ENCODE measurements at places on chromosomes 4 and X. TPM values are rescaled to one million over a fixed set of nuclear protein-coding genes. Genes with fewer than 3 reads are reported as not detected.

GRCh38 chrX:65740909-65741308 lies 73.5 kb downstream of the MSN start:
- no peak for DNase-seq

DNA sequence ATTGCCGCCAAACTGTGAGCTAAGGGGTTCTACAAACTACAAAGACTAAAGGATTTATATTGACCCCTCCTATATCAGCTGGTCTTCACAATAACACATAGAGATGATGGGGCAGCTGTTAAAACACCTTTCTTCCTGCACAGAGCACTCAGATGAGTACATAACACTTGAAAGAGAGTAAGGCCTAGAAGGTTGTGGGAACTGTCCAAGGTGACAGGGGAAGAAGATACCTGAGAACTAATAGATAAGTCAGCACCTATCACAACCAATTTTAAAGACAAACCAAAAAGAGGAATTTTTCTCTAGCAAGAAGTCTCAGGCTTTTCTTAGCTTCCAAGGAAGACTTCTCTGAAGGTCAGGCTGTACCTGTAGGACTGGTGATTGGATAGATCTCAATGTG lies 19.1 kb upstream of the CXCL6 start:
- no peak for DNase-seq

DNA sequence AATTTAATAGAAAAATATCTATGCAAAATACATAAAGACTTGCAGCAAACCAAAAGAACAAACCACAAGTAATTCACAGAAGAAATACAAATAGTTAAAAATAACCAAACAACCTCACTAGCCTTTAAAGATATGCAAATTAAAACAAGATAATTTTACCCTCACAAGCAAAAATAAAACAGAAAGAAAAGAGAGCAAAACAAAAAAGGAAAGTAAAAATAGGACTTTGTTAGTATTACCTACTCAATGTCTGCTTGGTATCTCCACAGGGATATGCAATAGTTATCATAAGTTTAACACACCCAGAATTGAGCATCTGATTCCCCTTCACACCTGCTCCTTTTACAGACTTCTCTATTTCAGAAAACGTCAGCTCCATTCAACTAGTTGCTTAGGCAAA lies 737.5 kb upstream of the MAGEB2 start:
- no peak for DNase-seq

Gene ZFP92
- not detected for total RNA-seq

Gene SORBS2
- total RNA-seq = 19.3 TPM

Gene SLC10A4
- not detected for total RNA-seq

GRCh38 chrX:55240788-55241340 lies 20.7 kb downstream of the PAGE5 start:
- no peak for DNase-seq

Gene HGFAC
- 0.28 TPM for total RNA-seq

Gene USP51
- total RNA-seq = 0.17 TPM

Gene GRPR
- total RNA-seq = not detected

GRCh38 chrX:146241902-146242301 lies 424.3 kb downstream of the SLITRK2 start:
- peak; percentile 75 for DNase-seq

GRCh38 chr4:153152501-153153338 lies 51.5 kb upstream of the TRIM2 start:
- DNase-seq = no peak

- DNase-seq = no peak
These were observed 130.2 kb downstream of the ELOVL6 start for GRCh38 chr4:110068248-110068647.

Gene MAGEA10
- total RNA-seq = not detected

DNA sequence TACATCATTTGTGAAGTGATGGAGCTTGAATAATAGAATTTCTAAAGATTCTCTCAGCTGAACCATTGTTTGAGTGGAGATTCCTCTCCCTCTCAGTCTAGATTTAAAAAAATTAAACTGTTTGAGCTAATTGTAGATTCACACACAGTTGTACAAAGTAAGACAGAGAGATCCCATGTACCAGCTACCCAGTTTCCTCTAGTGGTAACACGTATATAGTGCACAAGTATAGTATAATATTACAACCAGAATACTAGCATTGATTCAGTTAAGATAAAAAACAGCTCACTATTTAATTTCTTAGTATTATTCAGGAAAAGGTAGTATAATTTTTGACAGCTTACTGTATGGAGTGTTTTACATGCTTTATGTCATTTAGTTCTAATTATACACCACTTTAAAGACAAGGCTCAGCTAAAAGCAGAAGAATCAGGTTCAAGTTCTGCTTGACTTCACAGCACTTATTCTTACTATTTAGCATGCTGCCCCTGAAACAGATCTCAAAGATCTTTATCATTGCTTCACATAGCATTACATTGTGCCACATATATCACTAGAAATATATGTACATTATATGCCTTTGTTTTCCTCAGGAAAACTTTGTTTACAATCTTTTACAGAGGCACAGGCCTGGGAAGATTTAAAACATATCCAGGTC lies 136.1 kb downstream of the SNCA start:
- DNase-seq = no peak

- no peak for DNase-seq
These were observed 56.4 kb upstream of the CDKN2AIP start for GRCh38 chr4:183388021-183388420.

DNA sequence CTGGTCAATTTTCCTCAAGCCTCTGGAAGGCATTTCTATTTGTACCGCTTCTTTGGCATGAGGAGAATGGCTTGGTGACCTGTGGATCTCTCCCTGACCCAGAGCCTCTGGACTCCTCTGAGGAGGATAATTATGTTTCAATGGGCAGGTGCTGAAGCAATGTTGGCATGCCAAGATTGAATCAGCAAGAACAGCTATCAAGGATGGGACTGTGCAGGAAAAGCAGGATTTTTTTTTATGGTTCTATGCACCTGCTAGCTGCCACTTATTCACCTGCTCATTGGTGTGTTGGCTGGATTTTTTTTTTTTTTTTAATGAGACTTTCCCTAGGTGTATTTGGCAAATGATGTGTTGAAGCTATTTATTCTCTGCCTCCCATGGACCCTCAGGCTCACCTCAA lies 821.2 kb downstream of the RPA4 start:
- DNase-seq = no peak

Gene THAP9
- 3.6 TPM for total RNA-seq

DNA sequence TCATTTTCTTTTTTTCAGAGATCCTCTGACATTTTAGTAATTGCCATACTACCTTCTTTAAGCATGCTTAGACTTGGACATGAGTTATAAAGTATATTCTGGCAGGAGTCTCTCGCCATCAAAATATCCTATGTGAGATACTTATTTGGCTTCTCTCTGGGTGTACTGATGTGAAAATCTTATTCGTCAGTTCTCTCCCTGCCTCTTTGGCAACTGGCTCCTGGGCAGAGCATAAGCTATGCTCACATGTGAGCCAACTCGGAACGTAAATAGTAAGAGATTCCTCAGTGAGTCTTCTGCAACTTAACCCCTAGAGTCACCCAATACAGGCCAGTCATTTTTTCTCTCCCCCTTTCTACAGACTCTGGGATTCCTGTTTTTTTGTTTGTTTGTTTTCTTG lies 91.6 kb downstream of the MAGEB17 start:
- no peak for DNase-seq

DNA sequence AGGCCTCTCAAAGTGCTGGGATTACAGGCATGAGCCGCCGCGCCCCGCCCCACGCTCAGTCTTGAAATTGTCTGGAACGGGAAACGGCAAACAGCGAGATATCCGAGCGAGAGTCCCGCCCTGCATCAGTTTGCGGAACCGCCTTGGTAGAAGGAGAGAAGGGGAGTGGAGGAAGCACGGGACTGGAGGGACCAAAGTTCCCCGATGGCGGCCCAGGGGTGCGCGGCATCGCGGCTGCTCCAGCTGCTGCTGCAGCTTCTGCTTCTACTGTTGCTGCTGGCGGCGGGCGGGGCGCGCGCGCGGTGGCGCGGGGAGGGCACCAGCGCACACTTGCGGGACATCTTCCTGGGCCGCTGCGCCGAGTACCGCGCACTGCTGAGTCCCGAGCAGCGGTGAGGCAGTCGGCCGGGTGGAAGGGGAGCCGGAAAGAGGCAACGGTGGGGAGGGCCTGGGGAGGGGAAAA lies at the start of gene BST1:
TSS of gene BST1 (plus strand) at position 125 of the 463 bp plus-strand sequence. CDS start at position 205, 80 bp downstream.
- no peak for DNase-seq

DNA sequence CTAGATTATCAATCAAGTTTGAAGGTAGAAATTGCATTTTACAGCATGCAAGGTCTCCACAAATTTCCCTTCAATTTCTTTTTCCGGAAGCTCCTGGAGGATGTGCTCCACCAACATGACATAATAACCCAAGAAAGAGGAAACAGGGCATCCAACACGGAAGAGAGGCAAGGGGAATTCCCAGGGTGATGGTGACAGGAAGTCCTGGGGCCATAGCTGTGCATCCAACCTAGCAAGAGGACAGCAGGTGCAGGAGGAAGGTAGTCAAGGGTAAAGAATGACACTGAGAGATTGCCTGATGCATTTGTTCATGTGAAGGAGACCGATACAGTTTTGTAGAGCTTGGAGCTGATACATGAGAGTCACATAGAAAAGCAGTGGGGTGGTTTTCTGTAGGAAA lies 115.7 kb upstream of the LSM6 start:
- no peak for DNase-seq

GRCh38 chr4:105356194-105356593 lies 117.7 kb downstream of the PPA2 start:
- DNase-seq = no peak

DNA sequence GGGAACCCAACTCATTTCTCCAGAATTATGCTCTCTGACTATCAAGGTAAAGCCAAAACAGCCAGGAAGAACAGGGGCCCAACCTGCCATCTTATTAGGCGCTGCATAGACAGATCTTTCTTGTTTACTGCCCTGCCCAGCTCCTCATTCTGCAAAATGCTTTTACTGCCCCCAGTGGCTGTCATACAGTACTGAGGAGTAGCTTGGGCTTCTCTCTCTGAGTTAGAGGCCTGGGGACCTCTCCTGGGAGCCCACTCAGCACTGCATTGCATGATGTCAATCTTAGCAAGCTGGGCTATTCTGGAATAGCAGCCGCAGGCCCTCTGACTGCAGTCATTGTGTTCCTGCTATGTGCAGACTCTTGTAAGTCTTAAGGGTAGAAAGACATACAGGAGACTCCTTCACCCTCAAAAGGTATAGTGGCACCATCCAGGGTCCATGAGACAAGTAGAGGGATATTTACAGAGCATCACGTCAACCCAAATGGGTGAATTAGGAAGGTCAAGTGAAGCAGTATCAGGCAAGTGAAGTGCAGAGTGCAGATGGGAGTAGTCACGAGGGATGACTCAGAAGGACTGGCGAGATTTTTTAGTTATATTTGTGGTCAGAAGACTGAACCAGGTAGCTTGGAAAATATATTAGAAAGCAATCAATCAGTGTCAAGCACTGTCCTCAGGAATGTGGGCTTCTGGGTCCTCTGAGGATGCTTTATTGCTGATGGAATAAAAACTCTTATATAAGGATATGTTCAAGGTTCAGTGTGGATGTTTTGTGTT lies 294.1 kb upstream of the SFRP2 start:
- peak; percentile 30 for DNase-seq

- DNase-seq = peak; percentile 77
These were observed at the start of gene FOXO4 for GRCh38 chrX:71095555-71095980. FOXO4 (plus strand) TSS chrX:71095851; CDS start chrX:71096529, 678 bp downstream.

DNA sequence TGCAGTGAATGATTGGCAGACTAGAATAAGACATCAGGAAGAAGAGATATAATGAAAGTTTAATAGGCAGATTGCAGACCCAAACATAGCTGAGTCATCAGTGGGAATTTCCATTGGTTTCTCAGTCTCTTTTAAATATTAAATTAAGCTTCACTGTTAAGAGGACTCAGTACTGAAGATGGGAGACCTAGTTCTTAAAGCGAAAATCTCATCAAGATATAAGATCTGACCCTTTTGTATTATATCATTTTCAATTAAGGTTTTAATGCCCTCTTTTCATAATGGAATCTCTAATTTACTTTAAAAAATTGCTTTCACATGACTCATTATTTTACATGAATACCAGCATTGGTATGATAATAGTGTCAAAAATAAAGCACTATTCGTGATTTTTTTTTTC lies 168.9 kb upstream of the ATOH1 start:
- DNase-seq = peak; percentile 17

Gene ADH1C
- total RNA-seq = not detected

GRCh38 chrX:97498093-97498492 lies 614.4 kb downstream of the RPA4 start:
- DNase-seq = no peak

GRCh38 chr4:143287572-143287923 lies 49.1 kb upstream of the GAB1 start:
- no peak for DNase-seq

Gene SCOC
- total RNA-seq = 49.2 TPM
